ENCODE measurements at places on chromosomes 6 and 20.

GRCh38 chr6:111423055-111423633 lies 59.9 kb downstream of the REV3L start:
- peak; percentile 29 for DNase-seq

GRCh38 chr6:150310539-150310938 lies 58.3 kb upstream of the IYD start:
- peak; percentile 48 for DNase-seq

GRCh38 chr6:21294144-21294543 lies 299.4 kb upstream of the SOX4 start:
- DNase-seq = no peak

DNA sequence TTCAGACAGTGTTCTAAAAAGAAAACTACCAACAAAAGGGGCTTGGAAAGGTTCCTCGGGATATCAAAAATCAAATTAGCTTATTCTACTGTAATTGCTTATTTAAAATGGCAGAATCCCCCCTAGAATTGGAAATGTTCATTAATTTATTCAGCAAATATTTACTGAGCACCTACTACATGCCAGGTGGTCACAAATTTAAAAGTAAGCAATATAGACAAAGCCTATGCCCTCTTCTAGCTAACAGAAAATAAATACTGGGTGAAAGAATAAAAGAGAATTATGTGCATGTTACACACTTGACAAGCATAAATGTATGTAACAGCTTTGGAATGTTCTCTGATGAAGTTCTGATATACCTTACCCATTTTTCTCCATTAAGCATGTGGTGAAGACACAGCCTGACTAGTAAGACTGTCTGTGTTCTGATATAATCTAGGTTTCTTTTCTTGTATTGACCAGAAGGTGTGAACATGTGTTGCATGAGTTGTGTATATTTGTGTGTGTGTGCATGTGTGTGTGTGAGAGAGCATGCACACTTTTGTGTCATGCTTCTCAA lies 606.7 kb upstream of the CITED2 start:
- DNase-seq = no peak

DNA sequence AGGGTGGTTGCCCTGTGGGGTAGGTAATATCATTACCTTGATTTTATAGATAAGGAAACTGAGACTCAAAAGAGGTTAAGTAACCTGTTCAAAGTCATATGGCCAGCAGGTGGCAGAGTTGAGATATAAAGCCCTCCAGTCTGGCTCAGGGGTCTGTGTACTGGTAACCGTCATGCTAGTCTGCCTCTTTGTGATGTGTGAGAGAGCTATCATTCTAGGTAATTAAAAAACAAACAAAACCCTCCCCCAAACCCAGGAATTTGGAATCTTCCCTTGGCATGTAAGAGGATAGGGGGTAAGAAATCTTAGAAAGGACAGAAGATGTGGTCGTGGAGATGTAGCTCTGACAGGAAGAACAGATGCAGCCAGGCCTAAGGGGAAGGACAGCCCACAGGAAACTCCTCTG lies 206.0 kb downstream of the CDC5L start:
- DNase-seq = peak; percentile 55

DNA sequence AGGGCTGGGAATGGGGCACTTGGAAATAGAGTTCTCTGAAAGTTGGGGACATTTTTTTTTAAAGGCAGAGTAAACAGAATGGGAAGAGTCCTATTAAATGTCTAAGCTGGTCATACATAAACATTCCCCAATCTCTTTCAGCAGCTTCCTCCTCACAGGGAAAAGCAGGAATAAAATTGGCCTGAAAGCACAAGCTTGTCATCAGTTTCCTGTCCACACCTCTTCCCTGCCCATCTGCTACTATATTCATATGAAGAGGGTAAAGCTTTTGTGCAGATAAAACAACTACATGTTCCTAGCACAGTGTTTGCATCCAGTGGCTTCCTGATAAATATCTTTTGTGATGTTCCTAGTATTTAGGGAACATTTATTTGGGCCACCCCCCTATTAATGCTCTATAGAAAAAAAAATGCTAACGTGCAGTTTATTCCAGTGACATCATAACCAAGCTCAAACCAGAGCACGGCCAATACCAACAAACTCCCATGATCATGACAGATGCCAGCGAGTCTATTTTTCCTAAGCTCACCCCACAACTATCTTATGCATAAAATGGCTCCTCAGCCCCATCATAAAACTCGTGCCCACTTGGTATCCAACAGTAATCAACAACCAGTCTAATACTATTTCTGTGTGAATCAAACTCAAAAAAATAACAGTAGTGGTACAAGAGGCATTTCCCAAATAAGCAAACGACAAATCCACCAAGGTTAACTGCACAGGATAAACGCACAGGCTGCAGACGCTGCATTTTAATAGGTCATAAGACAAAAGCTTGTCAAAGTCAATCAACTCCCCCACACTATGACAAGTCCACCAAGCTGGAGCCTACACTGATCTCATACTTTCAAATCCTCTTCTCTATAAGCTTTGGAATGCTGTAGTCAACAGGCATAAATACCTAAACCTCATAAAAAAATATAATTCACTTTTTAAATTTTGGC lies 95.3 kb downstream of the EPB41L2 start:
- peak; percentile 11 for DNase-seq

- DNase-seq = no peak
Observed at GRCh38 chr6:68633972-68634725, 933 bp upstream of the ADGRB3 start.

DNA sequence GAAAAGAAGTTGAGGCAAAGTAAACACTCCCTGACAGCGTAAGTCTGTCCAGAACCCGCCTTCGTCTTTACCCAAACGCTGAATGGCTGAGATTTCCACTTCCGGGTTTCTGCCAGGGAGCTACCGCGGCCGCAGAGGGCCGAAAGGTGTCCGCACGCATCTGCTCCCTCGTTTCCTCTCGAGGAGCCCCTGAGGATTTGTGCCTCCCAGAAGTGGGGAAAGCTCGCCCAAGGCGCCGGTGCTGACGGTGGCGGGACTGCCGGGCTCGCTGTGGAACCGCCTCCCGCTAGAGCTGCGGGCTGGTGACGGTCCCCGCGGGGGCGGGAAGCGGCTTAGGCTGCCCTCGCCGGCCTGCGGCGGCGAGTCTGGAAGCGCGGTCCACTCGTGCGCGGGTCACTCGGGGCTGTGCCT lies 1760.2 kb upstream of the DEFB115 start:
- DNase-seq = no peak

DNA sequence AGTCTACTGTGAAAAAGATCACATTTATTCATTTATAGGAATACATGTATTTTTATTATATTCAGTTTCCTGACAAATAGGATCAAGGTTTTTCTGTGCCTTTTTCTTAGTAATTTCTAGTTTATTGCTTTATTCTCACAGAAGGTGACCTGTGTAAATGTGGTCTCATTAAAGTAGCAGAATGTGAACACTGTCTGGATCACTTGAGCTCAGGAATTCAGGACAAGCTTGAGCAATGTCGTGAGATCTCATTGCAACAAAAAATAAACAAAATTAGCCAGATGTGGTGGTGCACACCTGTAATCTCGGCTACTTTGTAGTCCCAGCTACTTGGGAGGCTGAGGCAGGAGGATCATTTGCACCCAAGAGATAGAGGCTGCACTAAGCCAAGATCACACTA lies 516.7 kb downstream of the CDKAL1 start:
- no peak for DNase-seq

GRCh38 chr6:43077981-43078511 lies 1.9 kb downstream of the PTK7 start:
- no peak for DNase-seq

DNA sequence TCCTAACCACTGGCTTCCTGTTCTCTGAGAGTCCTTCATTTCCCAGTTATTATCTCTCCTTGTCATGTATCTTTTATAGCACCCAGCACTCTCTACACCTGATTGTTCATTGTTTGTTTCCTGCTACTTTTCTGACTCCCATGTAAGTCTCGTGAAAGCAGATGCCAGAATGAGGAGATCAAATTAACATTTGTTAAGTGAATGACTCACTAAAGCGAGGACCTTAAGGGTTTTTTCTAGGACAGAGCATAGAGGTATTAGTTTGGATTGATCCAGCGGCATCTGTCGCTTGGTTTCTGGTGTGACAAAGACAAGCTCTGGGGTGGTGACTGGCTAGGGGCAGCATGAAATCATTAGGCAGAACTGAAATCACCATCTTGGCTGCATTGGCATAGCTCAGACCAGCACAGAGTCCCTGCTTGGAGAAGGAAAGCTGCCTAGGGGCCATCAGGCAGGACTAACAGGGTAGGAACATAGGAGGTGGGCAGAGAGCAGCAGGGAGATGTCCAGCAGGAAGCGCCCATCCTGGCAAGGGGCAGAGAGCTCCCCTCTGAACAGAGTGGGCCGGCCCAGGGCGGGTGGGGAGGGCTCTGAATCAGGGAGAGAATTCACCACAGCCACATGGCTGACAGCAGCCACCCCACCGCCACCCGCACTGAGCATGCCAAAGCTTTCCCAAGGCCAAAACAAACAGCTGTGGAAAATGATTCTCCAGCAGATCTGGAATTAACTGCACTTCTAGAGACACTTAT lies 97.1 kb upstream of the CEP85L start:
- no peak for DNase-seq

DNA sequence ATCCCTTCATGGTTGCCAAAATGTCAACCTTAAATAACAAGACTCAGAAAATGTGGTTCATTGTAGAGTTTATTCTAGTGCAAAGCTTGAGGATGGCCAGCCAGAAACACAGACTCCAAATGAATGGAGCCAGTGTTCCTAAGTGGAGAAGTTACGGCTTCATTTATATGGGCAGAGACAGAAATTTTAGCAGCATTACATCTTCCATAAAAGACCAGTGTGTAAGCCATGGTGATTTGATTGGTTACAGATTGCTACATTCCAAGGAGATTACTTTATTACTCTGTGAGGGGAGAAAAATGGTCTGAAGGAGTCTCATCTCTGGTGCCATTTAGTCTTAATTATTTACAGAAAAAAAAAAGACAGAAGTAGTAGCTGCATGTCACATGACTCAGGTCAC lies 97.8 kb downstream of the OTOR start:
- DNase-seq = no peak

DNA sequence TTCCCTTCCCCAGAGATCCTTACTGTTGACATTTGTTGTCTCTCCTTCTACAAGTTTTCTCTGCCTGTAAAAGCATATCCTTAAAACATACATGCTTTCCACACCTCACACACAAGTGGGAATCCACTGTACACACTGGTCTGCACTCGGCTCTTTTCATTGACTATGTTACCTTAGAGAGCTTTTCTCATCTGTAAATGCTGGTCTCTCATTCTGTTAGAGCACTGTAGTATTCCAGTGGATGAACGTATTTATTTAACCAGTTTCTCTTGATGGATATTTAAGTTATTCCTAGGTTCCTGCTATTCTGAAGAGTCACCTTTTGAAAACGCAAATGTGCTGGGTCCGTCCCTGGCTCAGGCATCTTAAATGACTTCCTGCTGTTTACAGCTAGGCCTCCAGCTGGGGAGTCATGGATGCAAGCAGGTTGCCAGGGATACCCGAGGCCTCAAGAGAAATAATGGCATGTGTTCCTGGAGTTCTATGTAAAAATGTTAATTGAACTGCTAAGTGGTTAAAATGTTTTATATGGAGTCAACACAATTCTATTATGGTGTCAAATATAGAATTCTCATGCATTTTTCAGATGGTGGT lies 61.1 kb upstream of the TGM3 start:
- DNase-seq = no peak

GRCh38 chr20:37295595-37295994 lies 6.1 kb downstream of the MANBAL start:
- no peak for DNase-seq

DNA sequence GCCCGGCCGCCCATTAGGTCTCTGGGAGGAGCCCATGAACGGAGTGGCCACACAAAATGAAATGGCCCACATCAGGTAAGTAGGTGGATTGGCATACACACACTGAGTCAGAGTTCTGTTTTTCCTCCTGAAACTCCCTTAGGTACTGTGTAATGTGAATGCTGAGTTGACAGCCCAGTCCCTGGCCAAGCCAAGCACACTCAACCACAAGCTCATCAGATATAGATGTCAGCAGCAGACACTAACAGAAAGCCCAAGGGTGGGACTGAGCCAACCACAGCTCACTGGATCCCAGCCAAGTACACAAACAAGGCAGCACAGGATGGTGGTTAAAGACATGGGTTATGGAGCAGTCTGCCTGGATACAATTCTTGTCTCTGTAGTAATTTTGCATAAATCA lies 403.4 kb downstream of the GJA1 start:
- DNase-seq = no peak

- DNase-seq = no peak
Observed at GRCh38 chr20:16385891-16386290, 187.4 kb downstream of the KIF16B start.

- DNase-seq = no peak
Observed at GRCh38 chr6:159307246-159307790, 138.1 kb downstream of the FNDC1 start.

- DNase-seq = peak; percentile 33
Observed at GRCh38 chr20:33773412-33774089, 37.6 kb upstream of the CHMP4B start.

GRCh38 chr6:27562027-27562410 lies 89.1 kb upstream of the ZNF184 start:
- DNase-seq = no peak

DNA sequence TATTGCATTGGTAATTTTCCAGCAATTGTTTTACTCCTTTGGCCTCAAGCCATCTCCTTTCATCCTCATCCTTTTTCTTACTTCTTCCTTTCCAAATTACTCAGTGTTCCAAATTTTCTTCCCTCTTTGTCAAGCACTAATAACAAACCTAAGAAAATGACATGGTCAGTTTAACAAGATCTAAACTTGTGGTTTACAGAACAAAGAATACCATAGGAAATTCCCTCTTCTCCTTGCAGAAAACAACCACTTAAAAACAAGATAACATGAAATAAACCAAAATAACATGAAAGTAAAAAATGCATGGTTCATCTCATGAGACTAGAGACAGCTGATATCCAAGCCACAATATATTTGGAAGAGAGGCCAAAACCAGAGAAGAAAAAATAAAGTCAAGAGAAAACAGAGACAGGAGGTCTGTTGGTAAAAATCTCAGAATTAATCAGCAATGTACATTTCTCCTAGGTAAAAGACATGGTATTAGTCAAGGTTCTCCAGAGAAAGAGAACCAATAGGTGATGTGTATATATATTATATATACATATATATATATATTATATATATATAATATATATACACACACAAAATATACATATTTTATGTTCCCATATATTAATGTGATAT lies 51.0 kb upstream of the SENP6 start:
- DNase-seq = no peak

DNA sequence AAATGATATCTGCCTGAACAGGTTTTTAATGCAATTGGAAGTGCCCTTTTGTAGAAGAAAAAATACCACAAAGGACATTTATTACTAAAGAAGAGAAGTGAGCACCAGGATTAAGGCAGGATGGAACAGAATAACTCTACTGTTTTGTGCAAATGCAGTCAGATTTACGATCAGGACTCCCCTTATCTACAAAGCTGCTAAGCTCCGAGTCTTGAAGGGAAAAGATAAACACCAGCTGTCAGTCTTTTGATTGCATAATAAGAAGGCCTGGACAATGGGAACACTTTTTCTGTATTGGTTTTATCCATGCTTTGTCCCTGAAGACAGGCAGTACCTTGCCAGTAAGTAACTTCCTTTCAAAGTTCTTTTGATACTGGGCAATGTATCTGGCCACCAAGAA lies 797.9 kb upstream of the SLC35B3 start:
- no peak for DNase-seq

Data from suppressor macrophage (primary cell).